A549 (cell line): ENCODE measurements at places on chromosomes 11 and 22.

- peak; percentile 35 for DNase-seq
Observed at GRCh38 chr11:32231909-32232493, 141.1 kb downstream of the RCN1 start.

GRCh38 chr11:21634956-21635355, 557.9 kb upstream of the ANO5 start:
- no peak for DNase-seq

DNA sequence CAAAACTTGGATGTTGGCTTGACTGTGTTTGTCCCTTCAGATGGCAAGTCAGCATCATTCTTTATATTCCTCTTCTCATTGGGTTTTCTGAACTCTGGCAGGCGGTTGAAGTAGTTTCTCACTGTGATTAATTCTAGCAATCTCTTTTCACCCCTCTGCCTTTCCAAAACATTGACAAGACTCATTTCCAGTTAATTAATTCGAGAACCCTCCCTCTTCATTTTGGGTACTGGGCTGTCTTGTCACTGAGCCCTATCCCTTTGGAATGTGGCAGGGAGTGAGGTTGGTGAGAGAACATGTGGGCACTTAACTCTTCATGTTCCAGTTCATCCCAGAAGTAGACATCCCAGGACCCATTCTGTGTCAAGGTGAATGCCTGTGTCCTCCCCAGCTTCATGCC, 133.0 kb downstream of the WNT7B start:
- no peak for DNase-seq

DNA sequence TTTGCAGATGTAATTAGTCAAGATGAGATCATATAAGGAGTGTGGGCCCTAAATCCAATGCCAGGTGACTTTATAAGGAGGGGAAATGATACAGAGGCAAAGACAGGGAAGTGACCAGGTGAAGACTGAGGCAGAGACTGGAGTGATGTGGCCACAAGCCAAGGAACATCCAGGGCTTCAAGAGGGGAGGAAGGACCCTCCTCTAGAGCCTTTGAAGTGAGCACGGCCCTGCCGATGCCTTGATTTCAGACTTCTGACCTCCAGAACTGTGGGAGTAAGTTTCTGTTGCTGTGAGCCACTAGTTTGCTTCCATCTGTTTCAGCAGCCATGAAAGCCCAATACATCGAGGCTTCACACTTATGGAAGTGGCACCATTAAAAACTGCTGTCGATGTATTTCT, 78.7 kb downstream of the SHANK2 start:
- no peak for DNase-seq

GRCh38 chr11:14094481-14095037, 132.0 kb downstream of the SPON1 start:
- no peak for DNase-seq

DNA sequence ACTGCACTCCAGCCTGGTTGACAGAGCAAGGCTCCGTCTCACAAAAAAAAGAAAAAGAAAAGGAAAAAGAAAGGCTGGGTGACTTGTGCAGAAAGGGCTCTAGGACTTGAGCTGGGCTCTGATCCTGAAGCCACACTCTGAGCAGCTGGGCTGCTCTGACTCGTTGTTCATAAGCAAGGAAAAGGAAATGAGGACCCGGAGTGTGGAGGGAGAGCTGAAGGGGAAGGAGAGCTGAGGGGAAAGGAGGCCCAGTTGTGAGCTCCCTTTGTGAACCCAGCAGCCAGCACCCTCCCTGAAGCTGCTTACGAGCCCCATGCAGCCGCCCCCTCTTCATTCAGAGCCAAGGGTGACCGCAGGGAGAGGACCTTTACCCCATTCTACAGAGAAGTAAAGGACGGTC, 12.3 kb upstream of the SH3BP1 start:
- DNase-seq = no peak

- DNase-seq = no peak
Observed at GRCh38 chr22:19884954-19885751, 30.5 kb upstream of the GNB1L start.

GRCh38 chr11:92123540-92123939, 101.1 kb upstream of the FAT3 start:
- no peak for DNase-seq

- DNase-seq = no peak
Observed at GRCh38 chr11:15148169-15148568, 33.4 kb downstream of the INSC start.

GRCh38 chr11:11786771-11787170, 55.0 kb upstream of the USP47 start:
- DNase-seq = peak; percentile 47

DNA sequence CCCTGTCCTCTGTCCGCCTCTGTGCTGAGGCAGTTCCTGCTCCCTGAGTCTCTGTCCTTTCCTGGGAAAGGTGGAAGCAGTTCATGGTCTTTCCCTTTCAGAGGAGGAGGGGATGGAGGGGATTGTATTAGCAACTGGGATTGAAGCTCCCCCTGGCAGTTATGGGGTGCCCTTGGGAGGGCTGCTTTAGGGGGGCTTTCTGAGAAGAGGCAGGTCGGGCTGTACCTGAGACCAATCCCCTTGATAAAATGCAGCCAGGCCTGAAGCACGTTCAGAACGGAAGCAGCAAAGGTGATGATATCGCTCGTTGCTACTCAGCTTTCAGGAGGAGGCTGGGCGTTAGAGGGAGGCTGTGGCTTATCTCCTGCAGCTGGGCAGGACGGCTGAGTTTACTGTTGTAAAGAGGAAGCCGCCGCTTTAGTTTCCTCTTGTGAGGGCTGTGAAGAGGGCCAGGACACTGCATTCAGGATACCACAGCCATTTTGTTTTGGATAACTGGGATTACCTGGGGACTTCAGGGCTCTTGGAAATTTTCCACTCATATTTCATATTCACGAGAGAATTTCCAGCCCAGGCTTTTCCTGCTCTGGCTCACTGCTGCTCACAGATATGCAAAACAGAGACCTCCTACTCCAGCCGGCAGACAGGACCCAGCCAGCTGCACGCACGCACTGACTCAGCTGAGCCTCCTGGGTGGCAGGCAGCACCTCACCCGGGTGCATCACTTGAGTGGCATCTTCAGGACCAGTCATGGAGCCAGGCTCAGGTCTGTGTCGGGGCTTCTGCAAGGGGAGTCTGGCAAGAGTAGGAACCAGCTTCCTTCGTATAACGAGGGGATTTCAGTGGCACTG, 798 bp downstream of the AMPD3 start:
- DNase-seq = peak; percentile 44

- DNase-seq = no peak
Observed at GRCh38 chr11:57499983-57500461, 15.5 kb downstream of the SLC43A1 start.

DNA sequence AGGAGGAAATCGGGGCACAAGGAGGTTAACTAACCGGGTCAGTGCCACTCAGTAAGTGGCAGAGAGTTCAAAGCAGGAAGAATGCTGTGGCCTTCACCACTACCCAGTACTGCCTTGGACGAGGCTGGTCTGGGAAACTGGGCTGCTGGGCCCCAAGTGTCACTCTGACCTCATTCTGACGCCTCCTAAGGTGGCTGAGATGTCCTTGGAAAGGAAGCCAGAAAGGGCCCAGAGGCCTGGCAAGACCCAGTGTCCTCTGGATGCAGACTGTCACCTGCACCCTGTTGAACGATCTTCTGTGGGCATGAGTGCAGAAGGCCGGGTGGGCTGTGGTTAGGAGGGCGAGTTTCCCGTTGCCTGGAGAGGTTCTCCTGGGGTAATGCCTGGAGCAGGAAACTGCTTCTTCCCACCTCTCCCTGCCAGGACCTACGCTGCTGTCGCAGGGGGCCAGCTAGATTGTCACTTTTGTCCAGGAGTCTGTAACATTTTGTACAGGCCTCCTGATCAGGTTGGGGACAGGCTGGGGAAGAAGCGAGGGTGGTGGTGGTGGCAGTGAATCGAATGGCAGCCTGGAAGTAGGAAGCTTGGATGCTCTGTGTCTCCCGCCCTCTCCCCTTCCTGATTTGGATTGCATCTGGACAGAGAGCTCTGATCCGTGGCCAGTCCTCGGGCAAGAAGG, 105.1 kb downstream of the ST3GAL4 start:
- DNase-seq = no peak

- no peak for DNase-seq
Observed at GRCh38 chr11:16606784-16607674, 131.4 kb upstream of the C11orf58 start.

DNA sequence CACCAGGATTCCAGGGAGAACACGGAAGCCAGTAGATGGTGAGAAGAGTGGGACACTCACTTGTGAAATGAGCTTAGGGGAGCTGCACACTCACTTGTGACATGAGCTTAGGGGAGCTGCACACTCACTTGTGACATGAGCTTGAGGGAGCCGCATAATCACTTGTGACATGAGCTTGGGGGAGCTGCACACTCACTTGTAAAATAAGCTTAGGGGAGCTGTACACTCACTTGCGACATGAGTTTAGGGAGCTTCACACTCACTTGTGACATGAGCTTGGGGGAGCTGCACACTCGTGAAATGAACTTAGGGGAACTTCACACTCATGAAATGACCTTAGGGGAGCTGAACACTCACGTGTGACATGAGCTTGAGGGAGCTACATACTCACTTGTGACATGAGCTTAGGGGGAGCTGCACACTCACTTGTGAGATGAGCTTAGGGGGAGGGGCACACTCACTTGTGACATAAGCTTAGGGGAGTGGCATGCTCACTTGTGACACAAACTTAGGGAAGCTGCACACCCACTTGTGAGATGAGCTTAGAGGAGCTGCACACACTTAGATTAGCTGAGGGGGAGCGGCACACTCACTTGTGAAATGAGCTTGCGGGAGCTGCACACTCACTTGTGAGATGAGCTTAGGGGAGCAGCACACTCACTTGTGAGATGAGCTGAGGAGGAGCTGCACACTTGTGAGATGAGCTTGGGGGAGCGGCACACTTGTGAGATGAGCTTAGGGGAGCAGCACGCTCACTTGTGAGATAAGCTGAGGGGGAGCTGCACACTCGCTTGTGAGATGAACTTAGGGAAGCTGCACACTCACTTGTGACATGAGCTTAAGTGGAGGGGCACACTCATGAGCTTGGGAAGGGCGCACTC, 59.0 kb downstream of the NCAPD3 start:
- no peak for DNase-seq
